NB4 (cell line): ENCODE measurements at places on chromosomes 3 and 15.

DNA sequence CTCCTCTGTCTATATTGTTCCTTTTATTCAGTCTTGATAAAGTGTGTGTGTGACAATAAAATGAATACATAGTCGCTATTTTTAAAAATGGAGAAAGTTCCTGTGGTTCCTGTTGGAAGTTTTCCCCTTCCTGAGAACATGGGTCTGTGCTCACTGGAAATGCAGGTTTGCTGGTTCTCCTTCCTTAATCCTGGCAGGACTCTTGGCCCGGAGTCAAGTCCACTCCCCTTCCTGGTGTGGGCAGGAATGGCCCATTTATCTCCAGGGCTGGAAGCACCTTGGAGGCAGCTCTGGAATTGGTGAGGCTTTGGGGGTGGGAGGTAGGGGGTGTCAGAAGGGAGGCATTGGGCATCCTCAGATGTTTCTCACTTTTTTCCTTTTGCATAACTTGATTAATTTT, 30.1 kb downstream of the FOXL2 start:
- no peak for DNase-seq

DNA sequence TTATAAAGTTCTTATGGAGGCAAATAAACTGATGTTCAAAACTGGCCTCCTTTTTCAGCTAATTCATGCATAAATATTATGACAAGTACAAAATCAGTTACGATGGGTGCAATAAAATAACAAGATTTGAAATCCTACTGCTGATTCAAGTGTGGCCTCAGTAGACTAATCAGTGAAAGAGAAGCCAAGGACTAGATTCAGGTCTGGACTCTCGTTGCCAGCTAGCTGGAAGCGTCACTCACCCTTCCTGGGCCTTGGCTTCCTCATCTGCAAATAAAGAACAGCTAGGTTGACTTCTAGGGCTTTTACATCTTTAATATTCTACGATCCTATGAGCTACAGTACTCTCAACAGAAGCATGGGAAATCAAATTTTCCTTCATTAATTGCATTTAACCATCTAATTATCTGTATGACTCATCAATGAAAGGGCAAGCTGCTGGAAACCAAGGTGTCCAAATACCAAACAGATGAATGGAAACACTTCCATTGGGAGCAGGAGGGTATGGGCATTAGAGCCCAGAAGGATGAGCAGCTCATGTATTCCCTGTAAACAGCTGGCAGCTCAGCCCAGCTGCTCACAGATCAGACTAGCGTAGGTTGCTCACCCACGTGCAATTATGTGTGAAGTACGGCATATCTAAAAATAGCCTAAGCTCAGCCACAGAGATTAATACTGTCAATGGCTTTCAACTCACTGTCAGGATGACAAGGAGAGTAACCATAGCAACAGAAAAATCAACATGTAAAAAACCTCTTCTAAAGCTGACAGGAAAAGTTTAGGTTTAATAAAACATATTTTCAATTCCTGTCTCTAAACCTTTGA, 294.8 kb downstream of the PLCL2 start:
- no peak for DNase-seq

- no peak for DNase-seq
Observed at GRCh38 chr15:55255714-55256113, 33.9 kb downstream of the RAB27A start.

- peak; percentile 18 for DNase-seq
Observed at GRCh38 chr3:159904455-159904854, 84.2 kb upstream of the IL12A start.

DNA sequence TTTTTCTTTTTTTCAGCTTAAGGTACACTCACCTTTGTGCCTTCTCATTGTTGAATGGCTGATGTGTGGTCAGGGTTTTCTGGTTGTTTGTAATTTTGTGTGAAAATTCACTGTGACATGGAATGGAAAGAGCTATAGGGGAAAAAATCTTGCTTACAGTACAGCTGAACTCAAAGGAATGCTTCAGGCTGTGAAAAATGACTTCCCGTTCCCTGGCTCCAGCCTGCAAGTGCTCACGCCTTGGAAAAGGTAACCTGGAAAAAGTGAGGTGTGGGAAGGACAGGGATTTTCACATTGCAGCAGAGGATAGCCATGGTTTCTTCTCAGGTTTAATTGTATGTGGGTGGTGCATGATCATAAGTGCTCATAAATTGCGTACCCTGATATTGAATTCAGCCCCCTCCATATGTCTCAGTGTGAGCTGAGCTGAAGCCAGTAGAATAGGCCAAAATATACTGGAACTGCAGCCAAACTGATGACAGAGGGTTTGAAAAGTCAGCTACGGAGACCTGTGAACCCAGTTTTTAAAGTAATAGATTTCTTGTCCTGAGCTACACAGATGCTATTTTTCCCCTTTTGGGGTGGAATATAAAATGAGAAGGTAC, 228.7 kb upstream of the RASGRP1 start:
- DNase-seq: no peak

DNA sequence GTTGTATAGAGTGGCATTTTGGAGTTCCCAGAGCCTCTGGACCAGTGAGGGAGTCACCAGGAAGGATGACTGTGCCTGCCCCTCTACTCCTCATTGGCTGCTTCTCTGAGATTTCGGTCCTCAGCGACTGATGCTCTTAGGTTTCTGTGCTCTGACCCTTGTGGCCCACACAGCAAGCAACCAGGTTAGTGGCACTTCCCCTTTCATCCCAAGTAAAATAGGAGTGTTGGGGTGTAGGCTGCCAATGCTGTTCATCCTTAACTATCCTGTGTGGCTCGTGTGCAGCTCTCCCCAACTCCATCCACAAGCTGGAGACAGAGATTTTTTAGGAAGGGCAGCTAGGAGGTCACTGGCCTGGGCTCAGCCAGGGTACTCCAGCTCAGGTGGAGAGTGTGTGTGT, 21.3 kb downstream of the PRR23A start:
- no peak for DNase-seq

- DNase-seq: no peak
Observed at GRCh38 chr15:63923993-63924950, 90.5 kb upstream of the HERC1 start.

DNA sequence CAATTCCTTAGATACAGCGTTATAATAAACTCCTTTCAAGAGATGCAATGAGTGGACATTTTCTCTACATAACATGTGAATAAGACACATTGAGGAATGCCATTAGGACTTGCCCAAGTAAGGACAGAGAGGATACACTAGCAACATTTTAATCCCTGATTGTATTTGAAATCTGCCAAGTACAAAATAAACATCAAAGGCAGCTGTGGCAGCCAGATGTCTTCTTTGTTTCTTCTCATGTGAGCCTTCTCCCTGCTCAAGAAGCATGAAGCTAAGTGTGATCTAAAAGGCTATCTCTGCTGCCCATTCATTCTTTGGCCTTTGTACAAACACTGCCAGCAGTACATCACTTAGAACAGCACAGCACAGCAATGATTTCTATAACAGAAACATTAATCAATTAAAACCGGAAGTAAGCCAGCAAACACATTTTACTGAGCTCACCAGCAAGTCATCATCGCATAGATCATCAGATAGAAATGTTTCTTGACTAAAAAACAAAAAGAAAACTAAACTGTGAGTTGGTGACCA, 364.0 kb downstream of the CNTN6 start:
- DNase-seq: no peak
